ENCODE measurements at places on chromosomes 11 and 22. TPM values are rescaled to one million over a fixed set of nuclear protein-coding genes. Genes with fewer than 3 reads are reported as not detected.
A peak's percentile ranks its signal among the peaks of the same experiment; 100 is the strongest.

MS4A6E gene
- total RNA-seq, result not detected

CDKN1C gene
- 40.0 TPM for total RNA-seq

CELSR1 gene
- 8.4 TPM for total RNA-seq

MMP13 gene
- total RNA-seq, result not detected

CASTOR1 gene
- total RNA-seq, result 8.2 TPM

OR4C46 gene
- total RNA-seq, result not detected

EXPH5 gene
- 2.2 TPM for total RNA-seq

AGBL2 gene
- total RNA-seq, result 0.14 TPM

TRIM49 gene
- total RNA-seq, result not detected

OR51T1 gene
- total RNA-seq, result not detected

MACROD1 gene
- 119 TPM for total RNA-seq

DNA sequence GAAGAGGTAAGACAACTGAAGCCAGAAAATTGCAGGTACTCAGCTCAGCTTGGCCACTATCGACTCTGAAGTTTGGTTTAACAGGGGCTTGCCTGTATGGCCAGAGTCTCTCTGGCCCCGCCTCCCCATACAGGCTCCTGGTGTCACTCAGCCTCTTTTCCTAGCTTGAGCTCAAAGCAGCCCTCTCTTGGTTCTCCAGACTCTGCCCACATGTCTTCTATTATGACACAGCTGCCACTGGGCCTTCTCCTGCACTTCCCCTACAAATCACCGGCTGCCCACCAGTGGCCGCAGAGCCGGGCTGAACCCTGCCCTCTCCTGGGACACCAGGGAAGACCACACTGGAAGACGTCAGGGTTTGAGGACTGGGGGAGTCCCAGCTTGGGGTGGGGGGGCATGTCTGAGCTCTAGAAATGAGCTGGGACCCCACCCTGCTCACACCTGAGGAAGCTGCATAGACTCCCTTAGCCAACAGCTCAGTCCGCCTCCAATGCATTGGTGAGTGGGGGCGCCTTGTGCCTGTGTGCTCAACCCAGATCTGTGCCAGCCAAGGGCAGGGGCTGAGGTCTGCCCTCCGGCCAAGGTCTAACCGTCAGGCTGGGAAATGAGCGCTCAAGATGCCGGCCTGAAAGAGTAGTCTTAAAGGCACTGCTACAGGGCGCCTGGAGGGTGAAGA lies 94.4 kb upstream of the LMO1 start:
- no peak for DNase-seq

GRCh38 chr22:37563153-37564081 lies 3.1 kb downstream of the CDC42EP1 start:
- DNase-seq, result peak; percentile 82

DNA sequence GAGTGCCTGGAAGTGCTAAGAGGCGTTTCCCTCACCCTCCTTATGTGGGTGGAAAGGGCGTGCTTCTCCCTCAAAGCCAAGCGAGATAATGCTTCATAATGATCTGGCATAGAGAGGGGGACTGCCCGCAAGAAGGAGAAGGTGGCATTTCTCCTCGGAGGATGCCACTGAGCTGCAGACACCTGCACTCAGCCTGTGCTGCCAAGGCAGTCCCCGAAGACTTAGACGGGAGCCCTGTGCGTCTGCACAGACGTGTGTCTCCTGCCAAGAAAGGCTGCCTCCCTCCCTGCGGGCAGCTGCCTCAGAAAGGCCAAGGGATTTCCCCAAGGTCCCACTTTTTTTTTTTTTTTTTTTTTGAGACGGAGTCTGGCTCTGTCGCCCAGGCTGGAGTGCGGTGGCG lies 48.1 kb upstream of the SPATA19 start:
- DNase-seq, result no peak

GRCh38 chr22:36154423-36154945 lies 6.1 kb downstream of the APOL3 start:
- DNase-seq, result no peak

GRCh38 chr11:61883947-61884346 lies 7.4 kb downstream of the FADS3 start:
- DNase-seq, result no peak

DNA sequence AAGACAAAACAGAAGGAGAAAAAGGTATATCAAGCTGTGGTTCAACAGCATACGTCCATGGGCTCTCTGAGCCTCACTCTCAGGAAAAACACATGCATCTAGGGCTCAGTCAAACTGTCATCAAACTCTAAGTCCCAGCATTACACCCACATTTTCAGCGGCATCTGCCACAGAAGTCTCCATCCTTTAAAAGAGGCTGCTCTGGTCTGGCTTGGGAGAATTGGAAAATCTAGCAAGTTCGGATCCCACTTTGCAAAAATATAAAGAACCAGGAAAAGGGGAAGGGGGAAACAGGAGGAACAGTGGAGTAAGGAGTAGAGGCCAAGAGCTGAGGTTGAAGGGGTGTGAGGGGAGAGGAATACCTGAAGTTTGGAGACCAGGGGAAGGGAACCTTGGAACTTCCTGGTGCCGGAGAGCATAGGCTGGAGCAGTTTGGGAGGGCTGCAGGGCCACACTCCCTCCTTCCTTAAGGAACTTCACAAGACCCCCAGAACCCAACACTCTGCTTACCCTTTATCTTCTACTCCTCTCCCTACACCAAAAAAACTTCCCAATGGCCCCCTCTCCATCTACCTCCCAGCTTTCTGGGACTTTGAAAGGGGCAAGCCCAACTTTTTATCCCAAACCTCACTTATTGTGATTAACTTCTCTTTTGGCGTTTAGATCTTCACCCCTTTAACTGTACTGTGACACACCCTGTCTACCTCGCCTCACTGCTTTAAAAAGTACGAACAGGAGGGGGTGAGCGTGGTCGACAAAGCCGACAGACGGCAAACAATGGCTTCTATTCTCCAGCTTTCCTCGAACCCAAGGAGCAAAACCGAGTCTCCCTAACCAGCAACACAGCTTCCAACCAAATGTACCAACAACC lies 4.0 kb downstream of the PAX6 start:
- DNase-seq, result peak; percentile 17

DNA sequence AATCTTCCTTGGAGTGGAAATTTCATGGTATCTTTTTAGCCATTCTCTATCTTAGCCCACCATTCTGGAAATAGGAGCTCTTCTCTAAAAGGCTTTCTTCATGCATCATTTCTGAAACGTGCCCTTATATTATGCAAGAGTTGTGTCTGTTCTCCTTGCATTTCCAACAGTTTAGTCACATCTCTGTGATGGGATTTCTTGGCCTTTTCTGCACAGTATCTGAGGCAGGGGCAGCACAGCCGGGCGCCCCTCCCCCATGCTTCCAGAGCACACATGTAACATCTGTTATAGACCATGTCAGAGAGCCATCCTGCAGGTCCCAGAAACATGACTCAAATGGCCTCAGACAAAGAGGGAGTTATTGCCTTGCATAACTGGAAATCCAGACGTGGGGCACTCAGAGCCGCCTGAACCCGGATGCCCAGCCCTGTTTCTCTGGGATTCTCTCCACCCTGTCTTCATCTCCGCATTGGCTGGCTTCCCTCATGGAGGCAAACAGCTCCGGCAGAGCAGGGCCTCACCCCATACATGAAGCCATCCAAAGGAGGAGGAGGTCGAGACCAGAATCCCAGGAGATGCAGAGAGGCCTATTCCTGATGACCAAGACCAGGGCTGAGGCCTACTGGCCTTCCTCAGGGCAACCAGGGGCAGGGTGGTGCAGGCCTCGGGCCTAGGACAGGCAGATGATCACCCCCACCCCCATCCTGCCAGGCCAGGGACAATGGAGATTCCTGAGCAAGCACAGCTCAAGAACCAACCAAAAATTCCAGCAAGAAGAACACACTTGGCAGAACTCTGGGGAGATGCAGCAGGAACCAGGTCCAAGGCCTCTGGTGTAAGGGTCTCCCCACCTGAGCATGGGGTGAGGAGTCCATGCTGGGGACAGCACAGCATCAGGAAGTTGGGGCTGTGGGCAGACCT lies 61.3 kb downstream of the IGLL5 start:
- no peak for DNase-seq

- no peak for DNase-seq
Measured at GRCh38 chr11:45666648-45667642, 1.5 kb upstream of the CHST1 start.

DNA sequence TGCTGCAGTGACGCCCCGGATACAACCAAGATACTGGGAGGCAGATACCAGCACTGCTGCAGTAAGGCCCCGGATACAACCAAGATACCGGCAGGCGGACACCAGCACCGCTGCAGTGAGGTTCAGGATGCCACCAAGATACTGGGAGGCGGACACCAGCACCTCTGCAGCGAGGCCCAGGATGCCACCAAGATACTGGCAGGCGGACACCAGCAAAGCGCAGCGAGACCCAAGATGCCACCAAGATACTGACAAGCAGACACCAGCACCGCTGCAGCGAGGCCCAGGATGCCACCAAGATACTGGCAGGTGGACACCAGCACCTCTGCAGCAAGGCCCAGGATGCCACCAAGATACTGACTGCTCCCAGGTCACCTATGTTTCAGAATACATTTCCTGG lies 225.2 kb downstream of the BRD1 start:
- no peak for DNase-seq

DNA sequence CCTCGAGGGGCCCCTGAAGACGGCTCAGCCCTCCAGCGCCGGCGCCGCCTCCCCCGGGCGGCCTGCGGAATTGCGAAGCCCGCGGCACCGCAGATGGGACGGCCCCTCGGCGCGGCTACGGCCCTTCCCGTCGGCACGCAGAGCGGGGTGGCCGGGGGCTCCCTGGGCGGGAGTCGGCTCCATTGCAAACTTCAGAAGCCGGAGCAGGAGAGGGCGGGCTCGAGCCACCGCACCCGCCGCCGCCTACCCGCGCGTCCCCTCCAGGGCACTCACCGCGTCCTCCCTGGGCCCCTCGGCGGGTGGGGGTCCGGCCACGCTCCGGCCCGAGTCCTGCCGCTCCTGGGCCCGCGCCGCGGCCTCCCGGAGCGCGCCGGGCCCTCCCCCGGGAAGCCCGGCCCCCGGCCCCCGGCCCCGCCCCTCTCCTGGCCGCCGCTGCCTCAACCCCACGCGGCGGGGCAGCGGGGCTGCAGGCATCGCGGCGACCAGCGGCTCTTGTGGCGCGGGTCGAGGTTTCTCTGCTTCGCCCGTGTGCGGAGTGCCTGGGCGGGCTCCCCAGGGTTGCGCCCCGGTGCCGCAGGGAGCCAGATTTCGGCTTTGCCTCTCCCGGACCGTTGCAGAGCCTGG lies at the start of gene PACSIN3:
TSS of gene PACSIN3 (minus strand) at position 359 of the 624 bp plus-strand sequence. CDS start 3,707 bp downstream, outside the sequence.
- peak; percentile 81 for DNase-seq

- no peak for DNase-seq
Measured at GRCh38 chr22:24937114-24937513, 9.4 kb downstream of the LHFPL7 start.

GRCh38 chr11:5362017-5362625 lies 10.8 kb downstream of the OR51B6 start:
- DNase-seq, result no peak

DNA sequence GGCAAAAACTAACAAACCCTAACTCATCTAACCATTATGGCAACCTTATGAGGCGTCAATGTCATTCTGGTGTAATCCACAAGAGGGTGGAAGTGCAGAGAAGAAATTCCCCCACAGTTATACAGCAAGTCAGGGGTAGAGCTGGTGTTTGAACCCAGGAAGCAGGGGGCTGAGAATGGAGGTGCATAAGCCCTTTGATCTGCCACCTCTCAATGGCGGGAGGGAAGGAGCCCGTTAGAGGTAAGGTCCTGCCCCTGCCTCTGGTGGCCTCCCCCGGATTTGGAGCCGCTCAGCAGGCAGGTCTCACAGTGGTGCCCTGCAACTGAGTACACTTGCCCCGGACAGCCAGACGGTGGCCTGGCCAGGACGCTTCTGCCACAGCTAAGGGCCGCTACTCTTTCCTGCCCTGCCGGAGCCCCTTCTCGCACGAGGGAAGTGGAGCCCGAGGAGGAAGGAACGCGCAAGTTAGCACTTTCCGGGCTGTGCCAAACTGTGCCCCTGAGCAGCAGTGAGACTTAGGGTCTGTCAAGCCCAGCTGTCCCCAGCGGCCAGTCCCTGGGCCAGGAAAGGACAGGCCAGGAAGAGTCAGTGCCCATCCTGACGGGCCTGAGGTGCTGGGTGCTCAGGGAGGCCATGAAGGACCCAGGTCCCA lies 1.1 kb downstream of the FXYD2 start:
- no peak for DNase-seq

- DNase-seq, result no peak
Measured at GRCh38 chr11:34936945-34937629, 20.7 kb downstream of the PDHX start.

DNA sequence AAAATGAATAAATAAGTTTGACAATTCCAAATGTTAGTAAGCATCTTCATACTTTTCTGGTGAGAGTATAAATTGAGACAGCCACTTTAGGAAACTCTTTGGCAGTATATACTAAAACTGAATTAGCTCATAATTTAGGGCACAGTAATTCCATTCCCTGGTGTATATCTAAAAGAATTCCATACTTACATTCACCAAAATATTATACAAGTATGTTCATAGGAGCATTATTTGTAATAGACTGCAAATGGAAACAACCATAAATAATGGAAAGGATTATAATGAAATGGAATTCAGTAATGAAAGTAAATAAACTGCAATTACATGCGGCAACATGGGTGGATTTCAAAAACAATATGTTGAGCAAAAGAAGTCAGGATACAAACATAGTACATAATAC lies 315.8 kb upstream of the LRRC4C start:
- no peak for DNase-seq

Measured in Right ventricle myocardium inferior (tissue), 1 donor.